Natural killer cell (primary cell): ENCODE measurements at places on chromosomes 7 and 10. TPM values are rescaled to one million over a fixed set of nuclear protein-coding genes. Genes with fewer than 3 reads are reported as not detected.
A peak's percentile ranks its signal among the peaks of the same experiment; 100 is the strongest.

- no peak for DNase-seq
Measured at GRCh38 chr7:78197447-78197846, 398.9 kb downstream of the PHTF2 start.

- DNase-seq, result no peak
Measured at GRCh38 chr10:7279303-7279702, 131.5 kb downstream of the SFMBT2 start.

DNA sequence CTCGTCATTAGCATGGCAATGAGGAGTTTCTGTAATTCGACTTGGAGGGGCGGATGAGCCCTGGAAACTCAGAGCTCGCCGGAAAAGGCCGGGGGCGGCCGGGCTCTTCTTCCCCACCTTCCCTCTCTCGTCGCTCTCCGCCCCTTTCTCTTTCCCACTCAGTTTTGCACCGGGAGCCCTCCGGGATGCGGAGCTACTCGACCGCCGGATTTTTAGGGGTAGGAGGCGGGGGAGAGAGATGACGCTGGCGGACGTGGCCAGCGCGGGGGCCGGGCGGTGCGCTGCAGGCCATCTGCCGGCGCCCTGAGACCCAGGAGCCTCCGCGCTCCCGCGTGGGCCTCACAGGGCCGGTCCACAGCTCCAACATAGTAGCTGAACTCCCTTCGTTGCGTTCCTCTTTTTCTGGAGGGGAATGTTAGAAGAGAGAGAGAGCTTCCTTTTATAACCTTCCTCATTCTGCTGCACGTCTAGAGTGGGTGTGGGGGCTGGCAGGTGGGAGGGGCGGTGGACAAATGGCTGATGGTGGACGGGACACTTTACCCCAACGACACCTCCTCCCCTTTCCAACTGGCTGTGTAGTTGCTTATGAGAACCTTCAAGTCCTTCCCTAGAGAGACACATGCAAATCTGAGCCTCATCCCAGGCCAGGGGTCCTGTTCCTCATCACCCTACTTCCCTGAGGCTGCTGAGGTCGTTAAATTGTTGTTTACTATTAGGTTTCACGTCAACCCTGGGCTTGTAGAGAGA, 1.1 kb upstream of the HOXA1 start:
- peak; percentile 19 for DNase-seq

DNA sequence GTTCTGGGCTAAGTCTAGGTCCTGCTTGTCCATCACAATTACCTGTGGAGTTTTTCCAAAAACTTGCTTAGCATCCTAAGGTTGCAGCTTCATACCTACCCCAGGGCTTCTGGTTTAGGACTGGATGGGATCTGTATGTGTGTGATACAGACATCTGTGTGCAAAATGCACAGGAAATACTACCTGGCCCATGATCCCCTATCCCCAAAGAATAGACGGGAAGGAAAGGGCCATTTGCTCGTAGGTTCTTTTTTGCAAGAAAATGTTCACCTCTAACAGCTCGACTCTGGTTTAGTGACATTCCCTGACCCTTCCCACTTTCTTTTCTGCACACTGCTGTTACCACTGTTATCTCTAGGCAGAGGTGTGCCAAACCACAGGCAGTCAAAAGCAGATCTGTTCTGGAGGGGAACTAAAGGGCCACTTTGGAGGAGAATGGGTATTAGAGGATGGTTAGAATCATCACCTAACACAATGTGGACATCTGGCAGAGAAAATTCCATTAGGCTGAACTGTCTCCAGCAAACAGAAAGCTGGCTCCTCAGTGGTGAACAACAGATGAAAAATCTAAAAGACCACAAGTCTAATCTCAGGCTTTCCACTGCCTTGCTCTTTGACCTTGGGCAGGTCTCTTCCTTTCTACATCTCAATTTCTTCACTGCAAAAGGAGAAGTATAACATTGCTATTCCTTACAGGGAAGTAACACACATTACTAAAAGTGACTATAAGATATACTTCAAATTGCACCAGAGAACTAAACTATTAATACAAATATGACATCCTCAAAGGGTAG, 107.4 kb downstream of the UBE2H start:
- no peak for DNase-seq

- DNase-seq, result no peak
Measured at GRCh38 chr7:74230446-74231231, 20.8 kb downstream of the LAT2 start.

DNA sequence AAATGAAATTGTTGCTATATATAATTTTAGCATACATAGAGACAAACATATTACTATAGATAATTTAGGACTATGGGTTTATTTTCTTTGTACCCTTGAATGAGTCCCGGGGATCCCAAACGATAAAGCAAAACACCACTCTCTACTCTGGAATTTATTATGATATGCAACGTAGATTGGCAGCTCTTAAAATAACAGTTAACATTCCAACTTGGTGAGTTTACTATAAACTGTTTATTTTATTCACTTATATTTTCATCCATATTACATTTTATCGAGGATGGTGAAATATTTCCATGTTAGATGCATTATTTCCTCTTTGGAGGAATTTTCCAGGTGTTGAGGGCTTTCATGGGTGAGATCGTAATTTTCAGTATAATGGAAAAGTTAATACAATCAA, 138.7 kb upstream of the DGKB start:
- DNase-seq, result no peak

DNA sequence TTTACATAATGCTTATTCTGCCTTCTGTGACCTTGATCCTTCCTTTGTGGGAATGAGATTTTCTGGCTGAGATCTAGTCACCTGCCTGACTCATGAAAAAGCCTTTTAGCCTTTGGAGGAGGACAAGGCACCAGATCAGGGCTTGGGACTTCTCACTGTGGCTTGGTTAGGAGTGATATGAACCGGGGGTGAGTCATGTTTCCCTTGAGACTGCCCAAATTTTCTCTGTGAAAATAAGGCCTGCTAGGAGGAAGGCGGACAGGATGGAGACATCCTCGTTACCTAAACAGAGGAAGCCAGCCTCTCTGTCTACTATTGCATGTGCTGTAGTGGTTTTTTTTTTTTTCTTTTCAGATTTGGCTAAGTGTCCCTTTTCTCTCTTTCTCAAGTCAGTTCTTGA, 57.8 kb downstream of the EVX1 start:
- no peak for DNase-seq

GRCh38 chr10:43628956-43629355, 19.7 kb downstream of the ZNF32 start:
- DNase-seq, result no peak

- DNase-seq, result no peak
Measured at GRCh38 chr7:42080841-42081586, 156.0 kb downstream of the GLI3 start.

The KIF11 gene
- total RNA-seq, result 2.4 TPM

The HOXA11 gene
- total RNA-seq, result not detected

The PRPS1L1 gene
- not detected for total RNA-seq

The OR9A2 gene
- total RNA-seq, result not detected

The TSPAN33 gene
- 5.1 TPM for total RNA-seq

The MTURN gene
- total RNA-seq, result 37.3 TPM
